Activated effector memory CD4-positive, alpha-beta T cell treated with Interleukin-2 at 50 U/mL for 16 hours (primary cell): ENCODE measurements at places on chromosomes 3 and 15.

DNA sequence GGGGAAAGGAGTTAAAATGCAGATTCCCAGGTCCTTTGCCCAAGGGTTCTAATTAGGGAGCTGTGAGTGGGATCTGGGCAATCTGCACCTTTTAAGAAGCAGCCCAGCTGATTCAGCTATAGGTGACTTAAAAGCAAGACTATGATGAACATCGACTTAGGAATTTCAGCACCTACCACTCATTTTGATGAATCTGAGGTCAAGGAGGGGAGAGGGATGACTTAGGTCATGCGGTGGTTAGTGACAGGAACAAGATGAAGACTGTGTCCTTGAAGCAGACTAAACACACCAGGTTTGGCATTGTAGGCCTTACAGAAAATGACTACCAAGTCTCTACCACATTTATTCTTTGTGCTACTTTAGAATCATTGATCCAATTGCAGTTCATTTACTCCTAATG lies 196.3 kb downstream of the DTWD1 start:
- no peak for DNase-seq

DNA sequence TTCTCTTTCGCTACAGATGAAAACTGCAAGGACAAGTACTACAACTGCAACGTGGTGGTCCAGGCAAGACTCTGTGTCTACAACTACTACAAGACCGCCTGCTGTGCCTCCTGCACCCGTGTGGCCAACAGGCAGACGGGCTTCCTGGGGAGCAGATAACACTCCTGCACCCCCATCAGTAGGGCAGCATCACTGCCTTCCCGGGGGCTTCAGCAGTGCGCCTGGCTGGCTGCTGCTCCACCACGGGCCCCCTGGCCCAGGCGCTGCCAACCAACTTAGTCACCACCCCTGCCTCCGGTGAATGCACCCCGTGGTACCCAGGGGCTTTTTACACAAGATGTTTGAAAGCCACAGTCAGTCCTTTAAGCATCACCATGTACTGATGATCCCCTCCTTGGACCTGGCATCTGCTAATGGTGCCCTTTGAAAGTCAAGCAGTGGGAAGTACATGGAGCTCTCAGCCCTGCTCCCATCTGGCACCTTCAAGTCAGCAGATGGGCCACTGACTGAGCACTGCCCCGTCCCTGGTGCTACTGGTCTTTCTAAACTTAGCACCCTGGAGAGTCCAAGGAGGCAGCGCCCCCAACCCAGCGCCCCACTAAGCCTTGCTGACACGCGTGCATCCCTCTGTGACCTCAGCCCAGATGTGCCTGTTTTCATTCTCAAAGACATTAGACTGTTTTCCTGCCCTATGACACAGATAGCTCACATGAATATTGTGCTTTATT lies 33.0 kb upstream of the NR2E3 start:
- DNase-seq = no peak

- DNase-seq = no peak
Observed at GRCh38 chr15:48981941-48982340, 18.2 kb upstream of the SHC4 start.

DNA sequence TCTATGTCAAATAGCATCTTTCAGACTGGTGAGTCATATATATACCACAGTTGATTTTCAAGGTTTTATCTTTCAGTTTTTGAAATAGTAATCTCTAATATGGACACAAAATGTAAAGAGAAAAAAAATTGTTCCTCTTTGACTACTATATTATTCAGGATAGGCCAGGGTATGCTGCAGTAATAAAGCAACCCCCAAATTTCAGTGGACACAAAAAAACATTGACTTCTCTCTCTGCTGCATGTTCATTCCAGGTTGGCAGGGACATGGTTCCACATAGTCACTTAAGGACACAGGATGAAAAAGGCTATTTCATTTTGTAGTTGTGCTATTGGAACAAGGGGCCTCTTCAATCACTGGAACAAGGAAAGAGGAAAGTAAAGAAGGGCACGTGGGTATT lies 28.6 kb downstream of the BMF start:
- DNase-seq = no peak

DNA sequence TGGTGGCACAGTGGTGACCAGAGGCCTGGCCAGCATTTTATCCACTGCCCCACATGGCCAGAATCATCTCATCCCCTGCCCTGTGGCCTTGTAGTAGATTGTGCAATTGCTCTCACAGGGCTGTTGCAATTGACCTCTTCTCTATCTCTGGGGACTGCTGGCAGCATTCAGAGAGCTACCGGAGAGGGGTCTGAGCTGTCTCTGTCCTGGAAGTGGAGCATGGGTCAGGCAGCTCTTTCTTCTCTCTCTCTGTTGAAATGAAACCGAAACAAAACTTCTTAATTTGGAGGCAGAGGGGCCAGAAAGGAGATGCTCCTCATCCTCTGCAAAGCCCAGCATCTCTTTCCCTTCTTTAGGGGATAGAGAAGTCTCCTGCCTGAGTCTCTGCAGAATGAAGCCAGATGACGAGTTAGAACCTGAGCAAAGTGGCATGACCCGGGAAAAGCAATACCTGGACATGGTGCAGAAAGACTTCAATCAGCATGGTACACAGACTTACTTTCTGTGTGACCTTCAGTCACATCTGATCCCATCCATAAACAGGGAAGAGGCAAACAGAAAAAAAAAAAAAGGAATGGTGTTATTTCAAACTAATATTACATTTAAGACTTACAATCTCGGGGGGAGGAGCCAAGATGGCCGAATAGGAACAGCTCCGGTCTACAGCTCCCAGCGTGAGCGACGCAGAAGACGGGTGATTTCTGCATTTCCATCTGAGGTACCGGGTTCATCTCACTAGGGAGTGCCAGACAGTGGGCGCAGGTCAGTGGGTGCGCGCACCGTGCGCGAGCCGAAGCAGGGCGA lies 144.5 kb upstream of the BCL6 start:
- DNase-seq = no peak

DNA sequence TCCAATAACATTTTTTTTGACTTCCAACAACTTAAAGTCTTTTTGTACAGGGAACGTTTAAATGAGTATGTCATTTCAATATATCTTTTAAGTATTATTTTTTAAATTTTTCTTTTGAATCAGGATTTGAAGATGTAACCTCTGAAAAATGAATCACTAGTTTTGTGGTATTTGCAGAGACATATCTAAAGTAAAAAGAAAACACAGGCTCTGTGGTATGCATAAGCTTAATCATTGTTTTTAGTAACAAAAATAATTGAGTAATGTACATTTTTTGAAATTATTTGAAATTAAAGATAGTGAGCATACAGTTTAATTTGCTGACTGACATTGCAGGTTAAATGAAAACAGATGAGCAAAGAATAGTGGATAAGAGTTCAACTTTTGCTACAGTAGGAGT lies 531.3 kb downstream of the ROBO1 start:
- DNase-seq = no peak

- no peak for DNase-seq
Observed at GRCh38 chr15:90686435-90687218, 30.5 kb upstream of the BLM start.

GRCh38 chr3:159907828-159908227 lies 80.8 kb upstream of the IL12A start:
- DNase-seq = no peak

GRCh38 chr3:145326666-145327065 lies 834.3 kb downstream of the PLOD2 start:
- DNase-seq = no peak

DNA sequence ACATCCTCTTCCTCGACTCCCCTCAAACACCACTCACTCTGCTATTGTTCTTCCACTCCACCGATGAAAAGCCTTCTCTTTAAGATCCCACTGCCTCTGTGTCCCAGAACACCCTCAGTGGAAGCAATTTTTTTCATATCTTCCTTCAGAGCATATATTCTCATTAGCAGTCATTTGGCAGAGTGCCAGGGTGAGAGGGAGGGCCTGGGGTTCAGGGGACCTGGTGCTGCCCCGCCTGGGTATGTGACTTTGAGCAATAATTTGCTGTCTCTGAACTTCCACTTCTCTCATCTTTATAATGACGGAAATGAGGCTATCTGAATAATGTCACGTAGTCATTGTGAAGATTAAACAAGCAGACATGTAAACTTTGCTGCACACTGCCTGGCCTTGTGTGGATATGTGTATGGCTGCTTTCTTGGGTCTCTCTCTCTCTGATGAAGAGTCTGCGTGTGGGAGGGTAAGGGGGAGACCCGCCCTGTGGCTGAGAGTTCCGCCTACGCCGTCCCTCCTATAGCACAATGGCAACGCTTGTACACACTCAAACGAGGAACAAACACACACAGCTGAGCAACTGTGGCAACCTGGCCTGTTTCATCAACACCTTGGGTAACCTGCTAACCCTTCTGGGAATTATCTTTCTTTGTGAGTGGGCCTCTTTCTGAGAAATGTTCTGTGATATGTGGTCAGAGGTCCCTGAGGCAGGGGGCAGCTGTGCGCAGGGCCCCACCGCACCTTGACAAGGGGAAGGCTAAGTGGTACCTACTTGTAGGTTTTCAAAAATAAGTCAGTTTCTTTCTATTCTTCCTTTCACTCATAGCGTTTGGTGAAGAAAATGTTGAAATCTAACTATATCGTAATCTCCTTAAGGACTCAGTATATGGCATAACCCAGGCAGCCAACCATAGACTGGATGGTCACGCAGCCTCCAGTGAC lies 369.8 kb downstream of the SV2B start:
- DNase-seq = peak; percentile 55

GRCh38 chr15:99151156-99151555 lies 46.3 kb downstream of the SYNM start:
- DNase-seq = no peak

DNA sequence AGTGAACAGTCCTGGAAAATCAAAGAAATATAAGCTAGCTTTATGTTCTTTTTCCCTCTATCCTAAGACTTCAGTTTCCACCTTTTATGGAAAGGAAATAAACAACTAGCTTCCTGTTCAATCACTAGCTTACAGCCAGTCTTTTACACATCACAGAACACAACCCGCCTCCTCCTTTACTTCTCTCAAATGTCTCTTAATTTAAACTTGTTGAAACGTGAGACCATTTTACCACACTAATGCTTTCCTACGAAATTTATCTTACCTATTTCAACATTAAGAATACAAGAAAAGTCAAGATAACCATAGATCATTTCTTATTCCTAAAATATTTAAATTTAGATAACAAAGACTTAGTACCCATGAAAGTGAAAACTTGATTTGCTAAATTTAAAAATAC lies 6.2 kb downstream of the PRTG start:
- no peak for DNase-seq

GRCh38 chr15:87967951-87968350 lies 288.6 kb downstream of the NTRK3 start:
- no peak for DNase-seq

DNA sequence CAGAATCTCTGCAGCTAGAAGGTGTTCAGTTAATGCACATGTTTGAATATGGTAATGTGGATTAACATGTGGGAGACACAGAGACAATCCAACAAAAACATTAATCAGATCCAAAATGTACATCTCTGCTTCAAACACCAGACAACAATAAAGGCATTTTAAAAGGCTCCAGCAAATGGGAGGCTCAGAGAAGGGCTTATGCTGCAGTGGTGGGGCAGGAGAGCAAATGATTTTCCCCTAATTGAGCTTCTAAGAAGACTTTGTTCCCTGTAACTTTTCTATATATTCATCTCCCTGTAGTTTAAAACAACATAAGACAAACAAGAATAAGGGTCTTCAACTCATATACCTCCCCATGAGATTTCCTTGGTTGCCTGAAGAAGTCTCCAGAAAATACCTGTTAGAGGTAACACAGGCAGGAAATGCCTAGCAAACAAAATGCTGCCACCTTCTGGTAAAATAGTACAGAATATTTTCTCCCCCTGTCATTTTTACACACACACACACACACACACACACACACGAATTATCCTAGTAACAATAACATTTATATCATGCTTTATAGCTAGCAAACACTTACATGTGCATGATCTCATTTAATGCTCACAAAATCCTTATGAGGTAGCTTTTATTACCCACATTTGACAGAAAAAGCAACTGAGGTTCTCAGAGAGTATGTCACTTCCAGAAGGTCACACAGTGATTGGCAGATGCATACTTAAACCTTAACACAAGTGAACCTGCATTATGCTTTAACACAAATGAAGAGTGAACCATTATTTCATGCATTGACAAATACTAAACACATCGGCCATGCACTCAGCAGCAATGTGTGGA lies 123.4 kb upstream of the MB21D2 start:
- DNase-seq = no peak

- DNase-seq = peak; percentile 65
Observed at GRCh38 chr3:197599089-197599765, 43.5 kb upstream of the BDH1 start.
